ENCODE measurements at places on chromosomes 1 and 21.
A peak's percentile ranks its signal among the peaks of the same experiment; 100 is the strongest.

DNA sequence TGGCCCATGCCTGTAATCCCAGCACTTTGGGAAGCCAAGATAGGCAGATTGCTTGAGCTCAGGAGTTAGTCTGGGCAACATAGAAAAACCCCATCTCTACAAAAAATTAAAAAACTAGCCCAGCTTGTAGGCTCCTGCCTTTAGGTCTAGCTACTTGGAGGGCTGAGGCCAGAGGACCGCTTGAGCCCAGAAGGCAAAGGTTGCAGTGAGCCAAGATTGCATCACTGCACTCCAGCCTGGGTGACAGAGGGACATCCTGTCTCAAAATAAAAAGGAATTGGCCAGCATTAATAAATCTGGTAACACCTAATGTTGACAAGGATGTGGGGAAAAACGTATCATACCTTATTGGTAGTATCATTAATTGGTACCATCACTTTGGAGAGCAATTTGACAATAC, 396.2 kb downstream of the PLPP3 start:
- no peak for DNase-seq

GRCh38 chr1:152165286-152166077, 6.5 kb upstream of the RPTN start:
- no peak for DNase-seq

DNA sequence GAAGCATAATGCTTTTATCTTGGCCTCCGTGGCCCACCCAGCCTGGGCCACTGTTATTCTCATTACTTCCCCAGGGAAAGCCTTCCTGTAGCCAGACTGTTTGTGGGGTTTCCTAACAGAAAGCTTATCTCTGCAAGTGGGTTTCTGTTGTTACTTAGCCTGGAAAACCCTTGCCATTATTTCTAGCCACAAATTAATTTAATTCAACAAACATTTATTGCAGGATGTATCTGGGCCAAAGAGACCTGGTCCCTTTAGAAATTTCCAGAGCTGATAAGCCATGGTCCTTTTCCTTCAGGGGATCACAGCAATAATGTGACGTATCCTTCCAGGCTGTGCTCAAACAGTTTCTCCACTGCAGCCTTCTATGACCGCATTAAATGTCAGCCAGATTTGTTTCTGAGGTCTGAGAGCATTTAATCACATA, 20.9 kb downstream of the TNN start:
- no peak for DNase-seq

- no peak for DNase-seq
Measured at GRCh38 chr1:230072296-230072695, 5.3 kb downstream of the GALNT2 start.

DNA sequence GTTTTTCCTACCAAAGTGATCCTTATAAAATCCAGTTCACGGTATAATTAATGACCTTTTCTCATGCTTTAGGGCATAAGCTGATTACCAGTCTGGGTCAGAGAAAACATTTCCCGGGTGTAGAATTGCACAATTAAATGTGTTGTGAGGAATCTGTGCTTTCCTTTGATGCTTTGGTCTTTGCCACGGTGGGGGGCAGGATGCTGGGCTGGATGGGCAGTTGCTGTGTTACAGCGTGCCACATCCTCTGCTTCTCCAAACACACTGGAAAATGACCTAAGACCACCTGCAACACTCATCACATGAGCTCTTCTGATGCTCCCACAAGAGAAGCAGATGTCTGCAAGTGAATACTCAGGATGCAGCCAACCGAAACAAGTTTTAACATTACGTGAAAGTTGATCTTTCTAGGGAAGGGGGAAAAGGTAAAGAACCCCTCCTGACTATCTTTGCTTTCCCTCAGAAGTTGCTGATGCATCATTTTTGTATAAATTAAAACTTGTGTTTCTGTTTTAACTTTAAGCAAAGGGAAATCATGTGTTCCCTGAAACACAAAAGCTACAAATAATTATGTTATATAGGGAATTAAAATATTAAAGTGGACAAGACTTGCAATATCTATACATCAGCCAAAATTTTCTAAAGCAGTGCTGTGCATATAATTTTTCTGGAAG, 515.3 kb upstream of the NR5A2 start:
- peak; percentile 2 for DNase-seq

GRCh38 chr1:218575856-218576255, 230.7 kb downstream of the TGFB2 start:
- DNase-seq: no peak

- peak; percentile 79 for DNase-seq
Measured at GRCh38 chr1:42936309-42937078, 22.2 kb downstream of the SLC2A1 start.

DNA sequence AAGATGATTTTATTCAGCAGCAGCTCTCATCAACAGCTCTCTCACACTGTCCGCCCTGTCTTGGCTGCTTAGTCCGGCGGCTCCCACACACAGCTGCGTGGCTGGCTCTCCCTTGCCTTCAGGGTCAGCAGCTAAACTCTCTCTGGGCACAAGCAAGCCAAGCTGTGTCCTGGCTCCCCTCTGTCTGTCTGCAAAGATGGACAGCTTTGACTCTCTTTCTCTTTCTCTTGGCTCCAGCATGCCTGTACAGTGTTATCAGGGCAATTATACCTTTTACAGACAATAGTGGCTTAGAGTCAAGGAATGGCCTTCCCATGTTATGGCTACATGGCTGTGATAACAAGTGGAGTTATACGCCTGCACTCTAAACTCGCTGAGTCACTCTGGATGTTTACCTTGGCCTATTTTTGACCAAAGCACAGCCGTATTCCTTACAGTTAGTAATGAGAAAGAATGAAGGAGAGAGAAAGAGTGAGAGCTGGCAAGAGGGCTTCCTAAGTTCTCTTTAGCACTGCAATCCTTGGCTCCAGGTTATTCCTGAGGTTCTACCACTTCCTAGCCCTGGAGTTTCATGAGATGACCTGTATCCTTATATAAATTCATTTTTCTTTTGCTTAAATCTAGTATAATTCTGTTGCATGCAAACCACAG, 59.9 kb upstream of the ZSWIM5 start:
- peak; percentile 83 for DNase-seq

DNA sequence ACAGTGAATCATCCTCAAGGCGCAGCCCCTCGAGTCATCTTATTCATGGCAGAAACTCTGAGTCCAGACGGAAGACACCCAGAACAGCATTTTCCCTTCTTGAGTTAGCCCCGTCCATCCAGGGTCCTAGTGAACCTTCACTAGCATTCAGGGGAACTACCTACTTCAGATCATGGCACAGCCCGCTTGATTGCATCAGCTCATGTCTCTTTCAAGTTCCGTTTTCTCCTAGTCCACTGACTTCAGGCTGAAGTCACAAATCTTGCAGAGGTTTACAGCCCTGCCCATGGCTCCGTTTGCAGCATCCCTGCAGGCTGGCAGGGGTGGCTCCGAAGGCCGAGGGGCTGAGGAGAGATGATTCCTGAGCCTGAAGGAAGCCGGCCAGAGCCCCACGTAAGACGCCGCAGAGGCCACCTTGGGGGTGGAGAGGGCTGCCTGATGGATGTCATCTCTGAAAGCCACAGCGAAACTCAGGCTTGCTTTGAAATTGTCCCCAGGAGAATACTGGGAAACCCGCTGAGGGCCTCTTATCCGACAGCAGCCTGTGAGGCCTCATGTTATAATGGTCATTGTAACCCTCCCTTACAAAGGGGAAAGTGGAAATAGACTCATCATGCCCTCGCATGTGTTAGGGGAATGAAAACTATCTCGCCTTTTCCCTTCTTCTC, 310.2 kb upstream of the AJAP1 start:
- DNase-seq: no peak

GRCh38 chr1:14897080-14897449, 256.5 kb upstream of the TMEM51 start:
- DNase-seq: peak; percentile 13

- DNase-seq: no peak
Measured at GRCh38 chr1:22449636-22450035, 2.0 kb upstream of the ZBTB40 start.

GRCh38 chr1:53065391-53065790, 3.4 kb downstream of the PODN start:
- no peak for DNase-seq

DNA sequence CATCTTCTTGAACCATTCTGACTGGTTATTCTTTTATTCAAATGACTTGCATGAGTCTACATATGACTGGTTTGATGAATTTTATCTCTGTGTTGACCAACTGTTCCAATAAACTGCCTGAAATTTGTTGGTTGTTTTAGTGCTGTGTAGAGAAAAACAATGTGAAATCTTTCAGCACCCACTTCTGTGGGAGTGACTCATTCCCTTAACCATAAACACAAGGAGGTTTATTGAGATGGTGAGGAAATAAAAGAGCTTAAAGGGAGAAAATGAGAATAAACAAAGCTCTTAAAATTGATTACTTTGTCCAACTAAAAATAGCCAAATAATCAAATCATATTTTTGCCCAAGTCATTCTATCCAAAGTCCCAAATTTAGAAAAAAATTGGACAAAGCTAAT, 341.1 kb downstream of the TGFB2 start:
- DNase-seq: no peak

DNA sequence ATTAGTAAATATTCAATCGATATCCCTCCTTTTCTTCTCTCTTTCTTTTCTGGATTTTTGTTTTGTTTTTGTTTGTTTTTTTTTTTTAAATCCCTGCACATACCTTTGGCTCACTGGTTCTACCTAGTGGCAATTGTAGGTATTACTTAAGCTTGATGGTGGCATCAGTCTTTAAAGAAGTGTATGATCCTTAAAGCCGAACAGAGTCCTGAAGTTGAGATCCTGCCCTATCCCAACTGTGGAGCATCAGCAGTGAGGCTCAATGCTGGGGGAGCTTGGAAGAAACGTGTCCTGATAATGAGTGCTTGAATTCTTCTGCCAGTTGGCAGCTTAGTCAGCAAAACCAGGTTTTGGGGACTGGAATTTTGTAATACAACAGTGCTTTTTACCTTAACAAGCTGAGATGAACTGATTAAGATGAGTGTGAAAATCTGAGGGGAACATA, 60.8 kb downstream of the FASLG start:
- no peak for DNase-seq

GRCh38 chr21:14833241-14833640, 231.6 kb downstream of the NRIP1 start:
- DNase-seq: no peak

GRCh38 chr21:35925497-35925896, 134.8 kb downstream of the SETD4 start:
- DNase-seq: no peak

- DNase-seq: peak; percentile 60
Measured at GRCh38 chr1:108009603-108010195, 44.7 kb upstream of the VAV3 start.

- no peak for DNase-seq
Measured at GRCh38 chr1:158830904-158831507, at the start of gene MNDA. TSS of gene MNDA (plus strand) at chr1:158831351. CDS start at chr1:158842154, 10,803 bp downstream.

GRCh38 chr1:241612533-241613477, 27.4 kb downstream of the CHML start:
- peak; percentile 54 for DNase-seq

GRCh38 chr21:28380241-28380640, 612.4 kb downstream of the LTN1 start:
- no peak for DNase-seq
